ENCODE measurements at places on chromosomes 7 and 10. TPM values are rescaled to one million over a fixed set of nuclear protein-coding genes. Genes with fewer than 3 reads are reported as not detected.

DNA sequence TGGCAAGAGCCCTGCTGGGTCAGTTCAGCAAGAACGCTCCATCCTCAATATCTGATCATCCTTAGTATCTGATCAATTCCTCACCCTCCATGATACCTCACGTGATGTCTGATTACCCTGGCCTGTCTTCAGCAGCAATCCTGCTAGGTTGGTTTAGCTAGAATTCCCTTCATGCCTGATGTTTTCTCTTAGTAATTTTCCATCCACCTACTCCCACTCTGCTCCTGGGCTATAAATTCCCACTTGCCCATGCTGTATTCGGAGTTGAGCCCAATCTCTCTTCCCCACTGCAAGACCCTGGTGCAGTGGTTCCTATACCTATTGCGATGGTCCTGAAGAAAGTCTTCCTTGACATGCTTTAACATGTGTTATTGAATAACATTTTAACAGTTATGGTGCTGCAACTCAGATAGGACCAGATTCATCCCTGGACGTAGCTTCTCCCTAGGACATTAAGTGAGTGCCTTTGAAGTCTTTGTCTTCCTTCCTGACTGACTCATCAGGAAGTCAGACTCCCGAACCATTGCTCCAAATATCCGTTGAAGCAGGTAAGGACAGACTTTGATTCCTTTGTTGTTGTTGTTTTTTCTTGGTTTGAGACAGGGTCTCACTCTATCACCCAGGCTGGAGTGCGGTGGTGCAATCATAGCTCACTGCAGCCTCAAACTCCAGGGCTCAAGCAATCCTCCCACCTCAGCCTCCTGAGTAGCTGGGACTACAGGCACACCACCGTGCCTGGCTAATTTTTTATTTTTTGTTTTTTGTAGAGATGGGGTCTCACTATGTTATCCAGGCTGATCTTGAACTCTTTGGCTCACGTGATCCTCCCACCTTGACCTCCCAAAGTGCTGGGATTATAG is 29.4 kb upstream of the CLDN3 start:
- no peaks in the 10 kb centered on the region for H3K36me3 ChIP-seq
- no peak overlapping the region for H3K27ac ChIP-seq
- peaks cover 5% of the 10 kb centered on the region for H3K27me3 ChIP-seq
- H3K4me3 ChIP-seq = no peak overlapping the region

GRCh38 chr10:98257198-98257597 is 10.8 kb downstream of the LOXL4 start:
- H3K4me1 ChIP-seq = no peaks in the 10 kb centered on the region
- H3K27me3 ChIP-seq = no peaks in the 10 kb centered on the region
- H3K36me3 ChIP-seq = no peaks in the 10 kb centered on the region
- no peak for DNase-seq
- no peak overlapping the region for H3K27ac ChIP-seq
- H3K4me3 ChIP-seq = no peak overlapping the region

DNA sequence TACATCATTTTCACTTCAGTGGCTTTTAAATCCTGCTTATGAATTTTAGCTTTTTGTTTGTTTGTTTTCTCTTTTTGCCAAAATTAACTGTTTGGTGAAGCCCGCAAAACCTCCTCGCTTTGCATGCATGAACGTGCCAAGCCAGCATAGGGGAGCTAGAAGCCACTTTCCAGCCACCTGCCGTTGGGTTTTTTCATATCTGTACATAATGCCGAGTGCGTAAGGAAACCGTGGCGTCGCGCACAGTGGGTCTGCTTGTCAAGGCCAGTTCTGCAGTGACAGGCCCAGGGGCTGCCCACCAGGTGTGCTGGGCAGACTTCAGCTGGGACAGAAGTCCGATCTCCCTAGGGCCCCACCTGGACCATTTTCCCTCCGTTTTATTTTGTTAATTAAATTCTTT is 41.1 kb downstream of the WIPI2 start:
- H3K4me3 ChIP-seq = no peak overlapping the region
- H3K27me3 ChIP-seq = no peaks in the 10 kb centered on the region
- H3K27ac ChIP-seq = no peak overlapping the region
- peaks cover 6% of the 10 kb centered on the region for H3K4me1 ChIP-seq
- peaks cover 34% of the 10 kb centered on the region for H3K36me3 ChIP-seq

- peak overlapping the region; percentile 72 for H3K27ac ChIP-seq
- no peaks in the 10 kb centered on the region for H3K27me3 ChIP-seq
- H3K4me3 ChIP-seq = peak overlapping the region; percentile 37
- H3K4me1 ChIP-seq = peaks cover 62% of the 10 kb centered on the region
- DNase-seq = peak; percentile 82
Observed at GRCh38 chr7:139767561-139767982, 10.2 kb downstream of the HIPK2 start.

- no peaks in the 10 kb centered on the region for H3K27me3 ChIP-seq
- H3K4me3 ChIP-seq = peak overlapping the region; percentile 97
- H3K27ac ChIP-seq = peak overlapping the region; percentile 94
- DNase-seq = peak; percentile 75
- peaks cover 15% of the 10 kb centered on the region for H3K4me1 ChIP-seq
- H3K36me3 ChIP-seq = peaks cover 19% of the 10 kb centered on the region
Observed at GRCh38 chr10:97399843-97400545, 1.1 kb downstream of the RRP12 start.

DNA sequence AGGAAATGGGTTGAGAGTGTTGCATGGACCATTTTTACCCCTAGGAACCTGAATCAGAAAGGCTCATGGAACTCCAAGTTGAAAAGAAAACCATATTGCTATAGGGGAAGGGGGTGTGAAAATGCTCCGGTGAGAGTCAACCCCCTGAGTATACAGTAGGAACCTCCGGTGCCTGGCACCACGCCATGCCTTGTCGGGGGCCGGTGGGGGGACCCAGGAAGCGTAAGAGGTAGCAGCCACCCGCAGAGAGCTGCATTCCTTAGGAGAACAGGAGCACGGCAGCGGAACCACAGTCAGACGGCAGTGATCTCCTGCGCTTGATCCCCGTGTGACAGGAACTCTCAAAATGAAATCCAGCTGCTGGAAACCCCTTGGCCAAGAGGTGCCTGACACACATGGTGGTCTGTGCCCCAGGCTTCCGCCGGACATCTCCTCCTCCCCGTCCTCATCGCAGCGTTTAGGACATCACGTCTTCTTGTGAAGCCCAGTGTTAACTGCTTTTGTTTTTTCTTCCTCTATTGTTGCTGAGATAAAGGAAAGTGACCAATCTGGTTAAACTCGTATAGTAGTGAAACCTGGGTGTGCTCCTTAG is 186.8 kb downstream of the CELF2 start:
- H3K27ac ChIP-seq = peak overlapping the region; percentile 69
- peaks cover 83% of the 10 kb centered on the region for H3K4me1 ChIP-seq
- H3K36me3 ChIP-seq = peaks cover 85% of the 10 kb centered on the region
- no peak for DNase-seq

GRCh38 chr10:26859241-26860101 is 1.3 kb downstream of the ABI1 start:
- peak overlapping the region; percentile 94 for H3K27ac ChIP-seq
- H3K4me1 ChIP-seq = peaks cover 38% of the 10 kb centered on the region
- peaks cover 10% of the 10 kb centered on the region for H3K27me3 ChIP-seq
- no peak for DNase-seq
- H3K4me3 ChIP-seq = peak overlapping the region; percentile 88

GRCh38 chr7:140475747-140476333 is 3.5 kb downstream of the MKRN1 start:
- H3K27me3 ChIP-seq = no peaks in the 10 kb centered on the region
- peaks cover 10% of the 10 kb centered on the region for H3K36me3 ChIP-seq
- peak; percentile 85 for DNase-seq

DNA sequence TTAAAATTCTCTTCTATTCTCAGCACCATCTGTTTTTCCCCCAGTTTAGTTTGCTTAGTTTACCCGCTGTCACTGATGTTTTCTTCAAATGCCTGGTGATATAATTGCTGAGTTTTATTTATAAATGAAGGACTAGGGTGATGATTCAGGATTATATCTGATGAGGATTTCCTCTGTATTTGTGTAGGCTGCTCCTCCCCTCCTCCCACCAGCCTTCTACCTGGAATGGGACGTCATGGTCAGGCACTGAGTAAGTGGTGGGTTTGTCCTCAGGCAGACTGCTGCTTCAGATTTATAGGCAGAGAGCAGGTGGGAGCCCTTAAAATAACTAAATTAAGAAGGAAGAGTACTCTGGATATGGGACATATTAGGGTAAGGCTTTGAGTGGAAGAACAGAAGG is 35.8 kb downstream of the PALS2 start:
- no peaks in the 10 kb centered on the region for H3K36me3 ChIP-seq
- no peaks in the 10 kb centered on the region for H3K27me3 ChIP-seq
- DNase-seq = no peak
- H3K4me1 ChIP-seq = peaks cover 14% of the 10 kb centered on the region
- no peak overlapping the region for H3K27ac ChIP-seq

DNA sequence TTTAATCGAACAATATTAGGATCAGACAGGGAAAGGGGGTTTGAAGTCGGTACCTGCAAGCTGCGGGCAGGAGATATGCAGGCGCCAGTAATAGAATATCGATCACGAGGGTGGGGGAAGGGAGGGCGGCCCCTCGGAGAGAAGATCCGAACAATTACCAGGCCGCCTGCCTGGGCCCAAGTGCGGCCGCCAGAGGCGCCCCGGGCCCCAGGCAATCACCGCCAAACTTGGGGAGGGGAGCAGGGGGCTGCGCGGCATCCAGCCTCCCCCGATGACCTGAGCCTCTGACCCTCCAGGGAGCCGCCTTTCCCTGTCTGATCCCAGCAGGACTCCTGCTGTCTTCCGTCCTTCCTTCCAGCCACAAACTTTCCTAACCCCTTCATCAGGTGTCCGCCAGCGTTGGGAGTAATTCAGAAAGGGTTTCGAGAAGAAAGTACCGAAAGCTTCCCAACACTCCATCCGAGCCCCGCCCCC is 1.1 kb downstream of the NKX1-2 start:
- peaks cover 75% of the 10 kb centered on the region for H3K27me3 ChIP-seq
- DNase-seq = no peak
- H3K27ac ChIP-seq = no peak overlapping the region
- no peak overlapping the region for H3K4me3 ChIP-seq

GRCh38 chr7:90474284-90475210 is 5.1 kb downstream of the PTTG1IP2 start:
- H3K36me3 ChIP-seq = no peaks in the 10 kb centered on the region
- H3K27me3 ChIP-seq = peaks cover 3% of the 10 kb centered on the region
- no peak overlapping the region for H3K4me3 ChIP-seq
- H3K27ac ChIP-seq = no peak overlapping the region
- no peaks in the 10 kb centered on the region for H3K4me1 ChIP-seq

GRCh38 chr7:22189741-22190140 is 167.2 kb downstream of the RAPGEF5 start:
- no peak overlapping the region for H3K27ac ChIP-seq

DNA sequence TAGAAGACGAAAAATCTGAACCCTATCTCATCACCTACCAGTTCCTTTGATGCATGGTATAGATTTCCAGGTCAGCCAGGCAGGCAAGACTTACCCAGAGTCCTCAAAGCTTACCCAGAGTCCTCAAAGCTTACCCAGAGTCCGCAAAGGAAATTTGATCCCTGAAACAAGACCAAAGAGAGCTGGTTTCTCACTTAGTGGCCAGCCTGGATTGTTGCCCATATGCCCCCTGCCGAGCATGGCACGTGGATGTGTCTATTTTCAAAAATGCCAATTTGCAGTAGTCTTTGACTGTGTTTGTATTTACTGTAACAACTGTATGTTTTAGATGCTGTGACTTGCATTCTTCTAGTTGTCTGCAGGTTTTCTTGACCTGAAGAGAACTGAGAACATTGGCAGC is 120.2 kb upstream of the STARD3NL start:
- H3K4me1 ChIP-seq = no peaks in the 10 kb centered on the region
- peaks cover 10% of the 10 kb centered on the region for H3K27me3 ChIP-seq
- no peak overlapping the region for H3K4me3 ChIP-seq
- H3K36me3 ChIP-seq = no peaks in the 10 kb centered on the region
- no peak overlapping the region for H3K27ac ChIP-seq

- H3K36me3 ChIP-seq = no peaks in the 10 kb centered on the region
- no peak overlapping the region for H3K4me3 ChIP-seq
- H3K4me1 ChIP-seq = no peaks in the 10 kb centered on the region
- H3K27me3 ChIP-seq = no peaks in the 10 kb centered on the region
Observed at GRCh38 chr7:88772776-88773175, 13.3 kb downstream of the ZNF804B start.

DNA sequence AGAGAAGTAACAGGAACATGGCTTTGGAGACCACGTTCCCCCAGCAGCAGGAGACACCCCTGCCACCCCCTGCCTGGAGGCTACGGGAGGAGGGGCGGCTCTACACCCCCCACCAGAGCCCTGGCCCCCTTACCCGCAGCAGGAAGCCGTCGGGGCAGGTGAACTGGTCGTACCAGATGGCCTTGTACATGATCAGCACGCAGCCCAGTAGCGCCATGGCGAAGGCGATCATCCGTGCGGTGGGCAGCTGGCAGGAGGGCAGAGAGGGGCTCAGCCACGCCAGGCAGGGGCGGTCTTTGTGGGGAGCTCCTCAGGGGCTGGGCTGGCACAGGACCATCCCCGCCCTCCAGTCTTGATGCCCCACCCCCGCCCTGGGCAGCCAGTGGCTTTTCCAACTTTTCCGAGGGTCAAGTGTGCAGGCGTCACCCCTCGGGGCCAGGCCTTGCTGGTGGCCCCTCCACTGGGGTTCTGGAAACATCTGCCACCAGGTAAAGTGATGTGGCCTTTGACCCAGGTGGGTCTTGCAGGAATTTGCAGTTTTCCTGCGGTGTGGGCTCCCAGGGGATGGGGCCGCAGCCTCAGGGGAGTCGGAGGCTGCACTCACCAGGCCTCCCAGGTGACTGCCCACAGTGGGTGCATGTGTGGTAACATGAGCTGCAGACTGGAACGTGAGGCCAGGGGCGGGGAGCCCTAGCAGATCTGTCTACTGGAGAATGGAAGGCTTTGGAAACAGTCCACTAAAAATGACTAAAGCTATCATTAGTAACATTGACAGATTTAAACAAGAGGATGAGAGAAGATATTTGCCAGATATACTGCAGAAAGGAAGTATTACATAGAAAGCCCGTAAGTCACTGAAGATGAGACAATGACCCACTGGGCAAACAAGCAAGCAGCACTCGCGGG is 9.7 kb downstream of the CALY start:
- peaks cover 7% of the 10 kb centered on the region for H3K4me1 ChIP-seq
- H3K4me3 ChIP-seq = no peak overlapping the region
- no peaks in the 10 kb centered on the region for H3K36me3 ChIP-seq
- peaks cover 48% of the 10 kb centered on the region for H3K27me3 ChIP-seq
- H3K27ac ChIP-seq = no peak overlapping the region

- no peaks in the 10 kb centered on the region for H3K27me3 ChIP-seq
- DNase-seq = no peak
- peaks cover 13% of the 10 kb centered on the region for H3K36me3 ChIP-seq
- peaks cover 4% of the 10 kb centered on the region for H3K4me1 ChIP-seq
- H3K27ac ChIP-seq = no peak overlapping the region
Observed at GRCh38 chr7:77553123-77553522, 16.0 kb downstream of the PTPN12 start.

OIT3 gene
- not detected for total RNA-seq

TMEM243 gene
- total RNA-seq = 46.1 TPM

RNF32 gene
- 2.3 TPM for total RNA-seq

COL1A2 gene
- total RNA-seq = 6.0 TPM

ANKRD7 gene
- not detected for total RNA-seq

C10orf62 gene
- not detected for total RNA-seq

FEZF1 gene
- not detected for total RNA-seq

PDE1C gene
- not detected for total RNA-seq

CAPZA2 gene
- 158 TPM for total RNA-seq

ATRNL1 gene
- 0.26 TPM for total RNA-seq

HABP2 gene
- total RNA-seq = not detected

Data from activated CD4-positive, alpha-beta T cell treated with anti-CD3 and anti-CD28 coated beads, Interleukin-2, amount 10 ng/mL, durations not matched to agents 24 days and 14 days (primary cell).